ENCODE measurements at places on chromosomes 7 and 10.

GRCh38 chr7:114628362-114628761 lies 213.7 kb downstream of the FOXP2 start:
- DNase-seq, result no peak

GRCh38 chr10:128382225-128382624 lies 256.0 kb upstream of the MKI67 start:
- DNase-seq, result no peak

DNA sequence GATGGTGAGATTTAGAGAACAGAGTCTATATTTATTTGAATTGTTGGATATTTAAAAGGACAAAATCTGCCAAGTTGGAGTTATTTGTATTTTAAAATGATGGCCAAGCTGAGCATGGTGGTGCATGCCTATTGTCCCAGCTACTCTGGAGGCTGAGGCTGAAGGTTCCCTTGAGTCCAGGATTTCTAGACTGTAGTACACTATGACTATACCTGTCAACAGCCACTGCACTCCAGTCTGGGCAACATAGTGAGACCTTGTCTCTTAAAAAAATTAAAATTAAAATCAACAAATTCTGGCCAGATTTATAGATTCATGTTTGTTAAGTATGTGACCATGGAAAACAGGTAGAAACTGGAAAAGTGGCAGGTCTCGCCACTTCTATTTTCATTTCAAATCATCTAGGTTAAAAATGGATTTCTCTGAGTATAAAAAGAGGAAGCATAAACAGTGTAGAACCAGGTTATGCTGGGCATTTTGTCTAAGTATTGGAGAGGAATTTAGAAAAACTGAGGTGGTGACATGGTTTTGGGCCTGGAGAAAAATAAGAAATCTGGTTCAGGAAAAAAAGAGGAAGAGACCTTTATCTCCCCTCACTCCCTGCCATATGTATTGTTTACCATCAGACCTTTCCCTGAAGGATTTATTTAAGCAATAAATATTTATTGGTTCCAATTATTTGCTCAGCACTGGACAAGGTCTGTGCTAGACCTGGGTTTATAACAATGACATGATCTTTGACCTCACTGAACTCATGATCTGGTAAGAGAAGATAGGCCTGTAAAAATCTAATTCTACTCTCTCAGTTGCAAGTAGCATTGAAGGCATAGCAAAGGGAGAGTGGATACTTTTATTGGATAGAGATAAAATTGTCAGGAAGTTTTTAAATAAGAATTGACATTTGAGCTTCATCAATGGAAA lies 134.2 kb downstream of the TSPAN12 start:
- no peak for DNase-seq

DNA sequence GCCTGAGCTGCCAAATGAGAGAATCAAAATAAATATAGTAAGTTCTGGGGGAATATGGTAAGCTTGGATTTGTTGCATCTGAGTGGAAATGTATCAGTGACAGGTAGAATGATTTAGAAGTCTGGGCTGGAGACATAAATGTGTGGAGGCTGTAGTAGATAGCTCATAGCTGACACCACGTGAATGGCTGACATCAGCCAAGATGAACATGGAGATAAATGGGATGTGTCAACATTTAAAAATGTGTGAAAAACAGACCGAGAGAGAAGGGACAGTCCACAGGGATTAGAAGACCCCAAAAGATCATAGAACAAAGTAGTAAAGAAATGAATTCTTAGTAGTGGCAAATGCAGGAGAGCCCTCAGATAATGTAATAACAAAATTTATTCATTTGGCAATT lies 40.9 kb downstream of the NAMPT start:
- DNase-seq, result no peak

- DNase-seq, result no peak
These were observed 86.5 kb upstream of the GRB10 start for GRCh38 chr7:50869108-50869725.

DNA sequence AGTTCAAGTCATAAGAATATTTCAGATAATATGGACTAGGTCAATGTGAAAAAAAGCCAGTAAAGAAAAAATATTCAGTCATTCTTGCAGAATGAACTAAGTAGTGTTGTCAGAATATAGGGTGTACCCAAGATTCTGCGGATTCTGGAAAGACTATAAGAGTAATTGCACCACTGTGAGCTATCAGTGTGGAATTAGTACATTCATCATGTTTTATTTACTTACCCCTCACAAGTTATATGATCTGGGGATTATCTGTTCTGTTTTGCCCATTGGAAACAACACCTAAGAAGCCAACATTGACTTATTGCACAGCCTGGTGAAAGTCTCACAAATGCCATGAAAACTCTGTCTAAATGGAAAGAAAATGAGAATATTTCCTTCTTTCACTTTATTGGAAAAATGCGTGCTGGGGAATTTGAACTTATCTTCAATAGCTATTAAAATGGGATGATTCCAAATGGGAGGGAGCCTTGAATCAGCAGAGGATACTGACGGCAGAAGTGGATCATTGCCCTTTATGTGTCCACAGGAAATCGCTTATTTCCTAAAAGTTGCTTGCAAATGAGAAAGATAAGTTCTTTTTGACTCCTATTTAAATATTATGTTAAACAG lies 563.3 kb upstream of the POM121L12 start:
- DNase-seq, result no peak

- DNase-seq, result no peak
These were observed 47.3 kb downstream of the CDHR3 start for GRCh38 chr7:106010331-106010730.

- DNase-seq, result no peak
These were observed 165.1 kb downstream of the TNS3 start for GRCh38 chr7:47416492-47417480.

- DNase-seq, result no peak
These were observed 203.0 kb upstream of the HDAC9 start for GRCh38 chr7:18292584-18292983.

DNA sequence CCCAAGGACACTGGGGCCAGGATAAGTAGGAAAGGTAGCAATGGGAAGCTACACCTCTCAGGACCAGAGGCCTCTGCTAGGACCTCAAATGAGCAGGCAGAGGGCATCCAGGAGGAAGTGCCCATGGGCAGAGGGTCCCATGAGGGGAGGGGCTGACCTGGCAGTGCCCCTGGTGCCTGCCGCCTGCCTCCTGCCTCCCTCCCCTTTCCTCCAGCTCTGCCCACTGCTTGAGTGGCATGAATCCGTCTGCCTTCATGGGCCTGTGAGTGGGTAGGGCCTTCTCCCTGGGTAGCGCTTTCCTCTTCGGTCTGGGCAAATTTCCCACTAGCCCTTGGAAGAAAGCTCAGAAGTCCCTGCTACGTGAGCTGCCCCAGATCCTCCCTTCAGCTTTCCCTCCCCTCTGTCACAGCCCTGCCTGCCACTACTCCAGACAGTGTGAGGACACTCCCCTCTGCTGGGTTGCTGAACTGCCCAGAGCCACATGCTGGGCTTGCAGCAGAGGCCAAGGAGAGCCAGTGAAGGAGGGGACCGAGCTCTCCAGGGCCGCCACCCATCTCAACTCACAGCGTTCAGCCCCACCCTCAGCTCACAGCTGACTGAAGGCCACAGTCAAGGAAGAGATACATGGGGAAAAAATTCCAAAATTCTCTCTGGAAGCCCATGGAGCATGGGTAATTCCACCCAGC lies 141.4 kb downstream of the ARHGAP22 start:
- DNase-seq, result no peak

- DNase-seq, result no peak
These were observed 179.2 kb upstream of the MBL2 start for GRCh38 chr10:52951824-52952223.

GRCh38 chr7:36456138-36456537 lies 66.5 kb downstream of the ANLN start:
- no peak for DNase-seq

DNA sequence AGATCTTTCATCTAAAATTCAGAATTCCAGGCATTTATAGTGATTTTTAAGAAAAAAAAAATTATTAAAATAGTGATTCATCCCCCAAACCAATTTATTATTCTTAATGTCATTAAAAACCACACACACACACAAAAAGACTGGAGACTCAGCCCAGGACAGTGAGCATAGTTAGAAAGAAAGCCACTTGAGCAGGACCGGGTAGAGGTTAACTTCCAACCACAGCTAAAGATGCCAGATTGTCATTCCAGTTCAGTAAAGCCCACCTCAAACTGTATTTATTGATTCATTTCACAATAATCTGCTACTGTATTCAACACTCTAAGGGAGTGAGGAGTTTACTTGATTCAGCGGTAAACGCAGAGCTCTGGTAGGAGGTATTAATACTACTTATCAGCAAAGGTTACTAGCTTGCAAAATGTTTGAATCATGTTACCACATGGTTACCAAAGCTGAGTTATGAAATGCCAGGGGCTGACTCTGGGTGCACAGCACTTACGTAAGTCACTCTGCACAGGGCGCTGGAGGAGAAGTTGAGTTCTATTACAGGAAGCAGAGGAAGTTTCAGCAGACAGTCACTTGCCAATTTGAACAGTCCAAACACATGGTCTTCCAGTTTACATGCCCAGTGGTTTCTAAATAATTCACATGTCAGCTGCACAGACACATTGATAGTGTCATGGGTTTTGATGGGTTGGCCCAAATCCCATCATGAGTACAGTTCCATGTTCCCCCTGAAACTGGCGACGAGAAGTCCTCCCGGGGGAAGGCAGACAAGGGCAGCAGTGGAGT lies 64.6 kb downstream of the KLF6 start:
- DNase-seq, result no peak

- no peak for DNase-seq
These were observed 47.4 kb downstream of the SGMS1 start for GRCh38 chr10:50576245-50576815.

GRCh38 chr10:117619707-117620405 lies 77.3 kb downstream of the EMX2 start:
- no peak for DNase-seq

DNA sequence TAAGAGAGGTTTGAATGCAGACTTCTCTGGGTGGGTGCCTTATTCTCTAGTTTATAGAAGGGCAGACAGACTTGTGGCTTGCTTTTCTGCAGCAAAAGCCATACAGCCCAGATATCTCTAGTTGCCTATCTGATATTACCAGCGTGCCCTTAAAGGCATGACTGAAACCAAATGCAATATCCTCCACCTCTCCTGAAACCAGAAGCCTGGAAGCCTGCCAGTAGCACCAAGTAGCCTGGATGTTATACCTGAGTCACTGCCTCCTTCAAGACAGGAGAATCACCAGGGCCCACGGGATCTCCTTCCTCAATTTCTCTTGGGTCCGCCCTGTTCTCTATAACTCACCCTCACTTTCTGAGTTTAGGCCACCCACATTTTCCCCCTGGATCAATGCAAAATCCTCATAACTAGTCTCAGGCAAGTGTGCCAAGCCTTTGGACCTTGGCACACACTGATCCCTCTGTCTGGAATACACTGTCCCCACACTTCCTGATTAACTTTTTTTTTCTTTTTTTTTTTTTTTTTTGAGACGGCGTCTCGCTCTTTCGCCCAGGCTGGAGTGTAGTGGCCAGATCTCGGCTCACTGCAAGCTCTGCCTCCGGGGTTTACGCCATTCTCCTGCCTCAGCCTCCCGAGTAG lies 638.4 kb downstream of the GALNT17 start:
- DNase-seq, result no peak

- peak; percentile 83 for DNase-seq
These were observed 11.6 kb downstream of the IMPDH1 start for GRCh38 chr7:128398016-128398840.

GRCh38 chr7:94660006-94660405 lies 4.1 kb upstream of the SGCE start:
- DNase-seq, result no peak

- no peak for DNase-seq
These were observed 23.2 kb downstream of the PDZD8 start for GRCh38 chr10:117351996-117352395.

- DNase-seq, result peak; percentile 81
These were observed 147.6 kb downstream of the ARID5B start for GRCh38 chr10:62048919-62049623.

DNA sequence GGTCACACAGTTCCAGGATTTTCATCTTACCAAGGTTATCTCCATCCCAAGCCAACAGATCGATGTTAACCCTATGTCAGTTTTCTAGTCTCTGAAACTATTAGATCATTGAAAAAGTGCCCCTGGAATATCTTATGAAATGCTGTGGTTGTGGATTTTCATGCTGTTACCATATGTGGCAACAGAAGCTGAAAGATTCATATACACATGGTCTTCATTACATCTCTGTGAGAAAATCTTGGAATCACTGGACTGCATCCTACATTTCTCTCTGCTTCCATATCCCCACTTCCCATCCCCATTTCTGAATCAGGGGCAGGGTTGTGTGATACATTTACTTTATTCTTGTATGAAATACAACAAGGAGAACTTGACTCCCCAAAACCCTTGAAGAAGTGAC lies 146.1 kb downstream of the SLC16A9 start:
- no peak for DNase-seq

- DNase-seq, result no peak
These were observed 72.6 kb upstream of the ZMIZ1 start for GRCh38 chr10:78995987-78996791.

DNA sequence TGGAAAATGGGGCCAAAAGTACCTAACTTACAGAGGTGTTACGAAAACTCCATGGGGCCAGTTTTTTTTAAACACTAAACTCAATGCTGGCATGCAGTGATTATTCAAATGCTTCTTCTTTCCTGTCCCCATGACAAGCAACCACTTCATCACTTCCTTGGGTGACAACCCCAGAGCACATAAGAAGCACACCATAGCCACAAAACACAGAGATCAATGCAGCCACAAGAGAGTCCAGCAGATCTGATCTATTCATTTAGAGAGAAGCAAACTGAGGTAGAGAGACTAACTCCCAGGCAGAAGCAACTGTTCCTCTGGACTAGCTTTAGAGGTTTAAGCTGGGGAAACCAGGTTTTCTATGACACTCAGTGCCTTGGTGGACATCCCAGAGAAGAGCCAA lies 180.0 kb downstream of the GRID1 start:
- no peak for DNase-seq

GRCh38 chr10:37947526-37947925 lies 28.9 kb downstream of the ZNF25 start:
- DNase-seq, result no peak

DNA sequence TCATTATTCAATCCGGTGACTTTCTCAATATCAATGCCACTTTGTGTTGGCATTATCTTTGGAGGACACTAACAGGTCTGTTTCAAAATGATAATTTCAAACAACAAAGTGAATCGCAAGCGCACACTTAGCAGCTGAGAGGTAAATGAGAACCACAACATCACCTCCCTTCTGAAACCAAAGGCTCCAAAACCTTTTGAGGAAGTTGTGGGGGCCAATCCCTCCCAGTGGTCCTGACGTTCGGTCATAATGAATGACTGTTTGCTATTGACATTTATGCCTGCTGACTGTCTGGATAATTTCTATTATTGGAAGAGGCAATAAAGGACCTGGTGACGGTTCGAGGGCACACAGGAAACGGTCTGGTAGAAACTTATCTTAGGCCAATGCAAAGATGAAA lies 1.8 kb downstream of the ADARB2 start:
- no peak for DNase-seq

Data from HAP-1 (cell line).